ENCODE measurements at places on chromosomes 5 and 9. TPM values are rescaled to one million over a fixed set of nuclear protein-coding genes. Genes with fewer than 3 reads are reported as not detected.

GRCh38 chr5:170499621-170500020, 4.2 kb upstream of the KCNIP1 start:
- no peak for DNase-seq

GRCh38 chr9:93004561-93004960, 53.9 kb upstream of the SUSD3 start:
- DNase-seq = no peak

- no peak for DNase-seq
Observed at GRCh38 chr9:111676116-111676515, 14.7 kb downstream of the GNG10 start.

Gene NOL8
- polyA plus RNA-seq = 26.7 TPM

GRCh38 chr9:36818965-36819870, 214.8 kb downstream of the PAX5 start:
- DNase-seq = peak; percentile 6

Gene CDO1
- polyA plus RNA-seq = 15.4 TPM

DNA sequence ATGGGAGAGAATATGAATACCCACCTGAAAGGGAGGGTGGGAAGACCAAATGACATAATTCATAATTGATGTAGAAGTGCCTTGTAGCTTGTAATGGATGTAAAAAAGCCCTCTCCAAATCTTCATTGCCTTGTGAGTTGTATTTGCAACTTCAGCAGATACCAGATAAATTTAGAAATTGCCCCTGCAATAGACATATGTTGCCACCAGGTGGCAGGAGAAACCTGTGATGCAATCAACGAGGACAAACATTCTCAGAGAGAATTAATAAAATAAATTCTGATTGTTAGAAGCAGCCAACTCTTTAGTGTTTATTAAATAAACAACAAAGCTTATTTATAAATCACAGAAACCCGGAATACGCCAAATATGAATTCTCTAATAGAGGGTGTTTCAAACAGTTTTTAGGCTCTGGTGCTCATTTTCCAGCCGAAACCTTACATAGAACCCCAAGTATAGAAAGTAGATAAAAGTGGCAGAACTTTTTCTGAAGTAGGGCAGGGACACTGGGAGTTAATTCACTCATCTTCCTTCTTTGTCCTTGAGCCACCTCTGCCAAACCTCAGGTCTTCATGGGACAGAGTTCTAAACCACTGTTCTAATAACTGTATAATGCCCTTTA, 147.8 kb downstream of the TMEM38B start:
- DNase-seq = no peak

GRCh38 chr9:135277219-135278201, 190.0 kb downstream of the OLFM1 start:
- DNase-seq = no peak

DNA sequence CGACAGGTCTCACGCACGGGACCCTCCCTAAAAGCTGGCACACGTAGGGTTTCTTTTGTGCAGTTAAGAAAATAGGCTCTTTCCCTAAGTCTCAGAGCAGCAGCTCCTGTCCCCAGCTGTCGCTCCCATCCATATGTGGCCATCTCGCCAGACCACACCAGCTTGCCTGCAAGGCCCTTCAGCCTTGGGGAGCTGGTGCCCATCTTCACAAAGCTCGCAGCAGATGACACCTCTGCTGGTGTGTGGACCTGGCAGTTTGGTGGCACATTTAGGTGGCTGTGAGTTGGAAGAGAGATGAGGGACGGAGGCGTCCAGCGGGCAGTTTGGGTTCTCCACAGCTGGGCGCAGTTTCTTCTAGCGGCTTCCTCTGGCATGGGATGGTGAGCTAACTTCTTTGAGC, 239.0 kb downstream of the FANCC start:
- no peak for DNase-seq

DNA sequence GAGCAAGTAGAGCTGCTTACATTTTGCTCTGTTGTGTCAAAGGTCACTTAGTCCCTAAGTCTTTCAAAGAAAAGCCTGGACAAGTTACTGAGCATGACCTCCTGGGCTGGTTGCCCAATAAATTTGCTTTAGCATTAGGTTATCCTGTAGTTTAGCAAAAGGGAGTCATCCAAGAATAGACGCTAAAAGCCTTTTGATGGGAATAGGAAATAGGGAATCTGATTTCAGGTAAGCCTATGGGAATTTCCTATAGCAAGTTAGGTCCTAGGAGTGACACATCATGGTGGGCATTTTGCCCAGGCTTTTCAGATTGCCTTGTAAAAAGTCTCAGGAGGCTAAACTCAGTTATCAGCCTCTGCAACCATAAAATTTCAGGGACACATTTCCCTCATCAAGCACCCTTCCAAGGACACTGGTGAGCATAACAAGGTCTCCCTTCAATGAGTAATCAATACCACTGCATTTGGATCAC, 67.6 kb upstream of the RANBP3L start:
- DNase-seq = no peak

DNA sequence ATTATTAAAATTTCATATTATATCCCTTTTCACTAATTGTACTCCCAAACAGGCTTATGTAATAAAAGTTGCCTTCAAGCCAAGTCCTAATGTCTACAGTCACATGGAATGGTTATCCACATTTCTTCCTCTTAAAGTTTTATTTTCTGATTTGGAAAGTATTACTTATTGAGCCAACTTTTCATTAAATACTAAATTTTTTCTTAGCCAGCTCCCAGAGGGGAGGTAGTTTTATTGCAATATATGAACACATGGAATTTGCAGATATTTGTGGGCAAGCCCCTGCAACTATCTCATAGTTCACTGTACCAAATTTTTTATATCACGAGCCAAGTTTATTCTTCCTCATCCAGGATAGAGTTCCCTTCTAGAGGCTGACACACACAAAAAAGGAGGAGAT, 332.8 kb upstream of the PTGER4 start:
- DNase-seq = no peak

DNA sequence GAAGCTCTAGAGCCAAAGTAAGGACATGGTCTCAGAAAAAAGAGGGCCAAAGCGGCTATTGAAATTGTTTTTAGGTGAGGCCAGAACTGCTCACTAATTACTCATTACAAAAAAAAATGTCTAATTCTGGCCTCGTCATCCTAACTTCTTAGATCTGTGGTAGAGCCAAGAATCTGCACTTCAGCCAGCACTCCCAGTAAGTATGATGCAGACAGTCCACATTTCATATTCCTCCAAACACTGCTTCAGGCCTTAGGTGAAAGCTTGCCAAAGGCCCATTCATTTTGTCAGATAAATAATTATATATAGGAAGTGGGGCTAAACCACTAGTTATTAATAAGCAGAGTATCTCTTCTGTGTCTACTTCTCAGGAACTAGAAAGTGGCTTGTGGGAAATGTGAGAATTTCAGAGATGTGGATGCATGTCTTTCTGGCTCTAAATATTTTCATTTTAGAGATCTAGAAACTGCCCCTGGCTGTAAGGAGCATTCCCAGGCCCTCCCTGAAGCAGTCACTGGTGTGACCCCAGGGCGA, 554.0 kb downstream of the TLE4 start:
- no peak for DNase-seq

DNA sequence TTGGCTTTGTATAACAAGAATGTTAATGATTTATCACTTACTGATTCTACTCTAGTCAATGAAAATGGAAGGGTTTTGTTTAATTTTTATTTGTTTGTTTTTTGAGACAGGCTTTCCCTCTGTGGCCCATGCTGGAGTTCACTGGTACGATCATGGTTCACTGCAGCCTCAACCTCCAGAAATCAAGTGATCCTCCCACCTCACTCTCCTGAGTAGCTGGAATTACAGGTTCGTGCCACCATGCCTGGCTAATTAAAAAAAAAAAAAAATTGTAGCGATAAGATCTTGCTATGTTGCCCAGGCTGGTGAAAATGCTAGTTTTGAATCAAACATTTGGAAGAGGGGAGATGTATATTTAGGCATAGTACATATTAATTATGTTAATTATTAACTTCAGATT, 209.4 kb downstream of the NFIB start:
- no peak for DNase-seq

DNA sequence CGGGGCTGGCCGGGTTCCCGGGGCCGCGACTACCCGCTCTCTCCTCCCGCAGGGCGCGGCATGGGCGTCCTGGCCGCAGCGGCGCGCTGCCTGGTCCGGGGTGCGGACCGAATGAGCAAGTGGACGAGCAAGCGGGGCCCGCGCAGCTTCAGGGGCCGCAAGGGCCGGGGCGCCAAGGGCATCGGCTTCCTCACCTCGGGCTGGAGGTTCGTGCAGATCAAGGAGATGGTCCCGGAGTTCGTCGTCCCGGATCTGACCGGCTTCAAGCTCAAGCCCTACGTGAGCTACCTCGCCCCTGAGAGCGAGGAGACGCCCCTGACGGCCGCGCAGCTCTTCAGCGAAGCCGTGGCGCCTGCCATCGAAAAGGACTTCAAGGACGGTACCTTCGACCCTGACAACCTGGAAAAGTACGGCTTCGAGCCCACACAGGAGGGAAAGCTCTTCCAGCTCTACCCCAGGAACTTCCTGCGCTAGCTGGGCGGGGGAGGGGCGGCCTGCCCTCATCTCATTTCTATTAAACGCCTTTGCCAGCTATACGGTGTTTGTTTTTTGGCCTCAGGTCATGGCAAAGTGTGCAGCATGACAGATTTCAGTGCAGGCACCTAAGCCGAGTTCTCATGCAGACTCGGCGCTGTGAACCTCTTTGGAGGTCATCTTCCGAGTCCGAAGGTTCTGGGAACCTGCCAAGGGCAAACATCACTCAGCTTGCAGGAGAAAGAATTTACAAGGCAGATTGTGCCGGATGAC, 516 bp downstream of the MRPL41 start:
- DNase-seq = no peak

DNA sequence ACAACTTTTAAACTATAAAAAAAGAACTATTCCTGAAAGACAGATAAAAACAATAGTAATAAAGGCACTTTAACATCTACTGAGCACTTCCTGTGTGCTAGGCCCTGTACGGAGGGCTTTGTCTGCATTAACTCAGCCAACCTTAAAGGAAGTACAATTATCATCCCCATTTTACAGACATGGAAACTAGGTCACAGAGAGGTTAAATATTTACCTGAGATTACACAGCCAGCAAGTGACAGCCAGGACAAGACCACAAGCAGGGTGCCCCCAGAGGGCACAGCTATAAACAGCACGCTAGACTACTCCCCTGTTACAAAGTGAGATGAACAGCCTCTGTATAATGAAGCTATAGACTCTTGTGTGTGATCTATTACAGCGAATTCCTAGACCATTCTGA, 25.5 kb downstream of the DDX31 start:
- DNase-seq = no peak

- no peak for DNase-seq
Observed at GRCh38 chr5:56985936-56986625, 34.2 kb upstream of the MIER3 start.
